Germinal center (tissue), 1 donor: ENCODE measurements at places on chromosomes 5 and 9.

GRCh38 chr5:170466988-170467707 lies 36.7 kb upstream of the KCNIP1 start:
- no peak for DNase-seq

DNA sequence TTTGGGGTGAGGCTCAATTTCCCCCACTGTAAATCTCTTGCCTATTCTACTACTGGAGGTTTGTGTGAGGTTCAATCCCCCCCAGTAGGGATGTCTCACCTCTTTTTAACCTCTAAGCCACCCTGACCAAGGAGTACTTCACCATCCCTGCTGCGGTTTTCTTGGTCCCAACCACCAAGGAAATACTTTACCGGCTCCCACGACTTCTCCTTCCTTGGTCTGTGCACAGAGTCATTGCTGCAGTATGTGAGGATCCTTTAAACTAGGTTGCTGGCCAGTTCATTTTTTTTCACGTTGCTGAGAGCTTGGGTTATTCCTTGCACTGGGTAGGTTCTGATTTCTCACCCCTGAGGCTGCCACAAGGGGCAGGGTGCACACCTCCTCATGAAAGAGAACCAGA lies 22.5 kb upstream of the HMGCS1 start:
- DNase-seq, result no peak

GRCh38 chr9:12819436-12820185 lies 44.8 kb downstream of the LURAP1L start:
- no peak for DNase-seq

- DNase-seq, result no peak
These were observed 38.8 kb downstream of the EHMT1 start for GRCh38 chr9:137657606-137658005.

DNA sequence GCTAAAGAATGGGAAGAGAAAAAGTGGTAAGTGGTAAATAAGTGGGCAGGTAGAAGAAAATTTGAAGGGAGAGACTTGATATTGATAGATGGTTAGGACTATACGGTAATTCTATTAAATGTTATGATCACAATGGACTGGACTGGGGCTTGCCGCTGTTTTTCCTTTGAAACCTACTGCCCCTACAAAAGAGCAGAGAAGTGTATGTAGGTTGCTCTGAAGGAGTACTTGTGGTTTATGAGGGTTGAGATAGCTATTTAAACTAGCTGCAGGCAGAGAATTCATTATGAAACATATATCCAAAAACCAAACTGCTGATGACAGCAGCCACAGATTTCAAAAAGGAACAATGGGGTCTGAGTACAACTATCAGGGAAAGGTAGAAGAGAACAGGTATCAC lies 16.8 kb upstream of the HK3 start:
- DNase-seq, result no peak

DNA sequence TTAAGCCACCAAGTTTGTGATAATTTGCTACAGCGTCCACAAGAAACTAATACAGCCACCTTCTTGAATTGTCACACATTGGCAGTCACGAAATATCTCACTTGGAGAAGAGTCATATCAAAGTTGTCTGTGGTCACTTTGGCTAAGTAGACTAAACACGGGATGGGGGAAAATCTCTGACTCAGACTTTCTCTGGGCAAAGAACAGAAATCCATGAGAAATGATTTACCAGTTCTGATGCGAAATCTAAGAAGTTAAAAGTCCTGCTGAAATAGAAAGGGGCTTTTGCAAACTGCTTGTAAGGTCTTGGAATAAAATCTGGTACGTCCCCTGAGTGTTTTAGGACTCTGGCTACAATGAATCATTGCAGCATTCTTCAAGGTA lies 158.4 kb downstream of the COL23A1 start:
- DNase-seq, result no peak

DNA sequence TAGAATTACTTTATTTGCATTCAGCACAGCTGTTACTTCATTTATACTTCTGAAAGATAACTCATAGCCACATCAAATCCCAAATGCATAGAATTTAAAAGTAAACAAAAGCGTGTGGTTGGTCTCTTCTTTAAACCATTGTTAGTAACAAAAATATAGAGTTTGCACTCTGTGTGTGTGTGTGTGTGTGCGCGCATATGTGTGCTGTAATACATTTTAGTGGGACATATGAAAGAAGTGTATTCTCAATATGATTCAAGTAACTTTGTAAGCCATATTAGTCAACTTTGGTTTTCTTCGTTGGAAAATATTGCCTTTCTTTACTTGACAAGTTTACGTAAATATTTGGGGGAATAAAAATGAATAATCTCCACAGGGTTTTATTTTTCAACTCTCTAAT lies 106.1 kb upstream of the PRRC1 start:
- no peak for DNase-seq

DNA sequence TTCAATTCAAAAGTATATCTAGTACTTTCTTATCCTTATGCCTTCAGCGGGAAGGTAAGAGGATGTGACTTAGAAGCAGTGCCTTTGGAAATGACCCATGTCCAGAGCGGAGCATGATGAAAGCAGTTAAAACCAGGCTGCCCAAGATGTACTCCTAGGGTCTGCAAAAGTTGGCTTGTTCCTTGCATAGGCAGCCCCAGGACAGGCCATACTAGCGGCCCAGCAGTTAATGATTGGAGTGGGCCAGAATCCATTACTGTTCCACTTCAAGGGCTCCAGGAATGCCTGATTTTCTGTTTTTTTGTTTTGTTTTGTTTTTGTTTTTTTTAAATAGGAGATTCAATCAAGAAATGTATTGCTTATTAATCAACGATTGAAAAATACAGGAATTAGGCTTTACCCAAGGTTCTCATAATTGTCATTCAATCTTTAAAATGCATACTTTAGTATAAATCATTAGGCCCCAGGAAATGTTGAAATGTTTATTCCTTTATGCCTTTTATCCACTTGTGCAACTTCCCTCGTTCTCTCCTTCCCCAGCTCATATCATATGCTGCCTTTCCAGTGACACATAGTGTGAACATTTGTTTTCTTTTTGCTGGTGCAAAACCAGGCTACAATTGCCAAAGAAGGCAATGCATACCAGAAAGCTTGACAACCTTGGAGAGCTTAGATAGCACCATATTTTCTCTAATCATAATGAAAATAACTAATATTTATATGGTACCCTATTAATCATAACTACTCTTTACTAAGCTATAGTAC lies 190.8 kb downstream of the ARHGEF28 start:
- no peak for DNase-seq
